Kidney tubule cell (primary cell): ENCODE measurements at places on chromosomes 3 and 15.
A peak's percentile ranks its signal among the peaks of the same experiment; 100 is the strongest.

DNA sequence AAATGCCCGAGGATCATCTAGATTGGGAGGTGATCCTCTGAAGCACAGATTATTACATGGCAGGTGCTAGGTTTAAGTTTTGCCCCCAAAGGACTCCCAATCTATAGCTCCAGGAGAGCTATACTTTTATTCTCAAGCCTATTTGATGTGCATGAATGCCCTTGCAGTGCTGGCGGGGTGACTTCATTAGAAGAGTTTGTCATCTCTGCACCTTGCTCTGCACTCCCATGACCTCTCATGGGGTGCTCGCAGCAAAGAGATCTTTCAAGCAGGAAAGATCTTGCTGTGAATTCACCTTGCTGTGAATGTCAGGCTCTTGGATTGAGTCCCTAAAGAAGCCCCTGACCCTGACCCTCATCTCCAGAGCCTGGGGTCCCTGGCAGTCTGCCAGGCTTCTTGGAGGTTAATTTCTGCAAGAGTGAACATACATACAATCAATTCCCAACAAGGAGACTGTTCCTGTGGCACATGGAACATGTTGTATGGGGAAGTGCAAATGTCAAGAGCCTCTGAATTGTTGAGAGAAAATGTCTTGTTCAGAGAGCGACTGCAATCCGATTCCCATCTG, 45.9 kb downstream of the FAM43A start:
- peak; percentile 44 for DNase-seq

GRCh38 chr3:141442914-141443313, 43.9 kb upstream of the RASA2 start:
- DNase-seq = no peak

DNA sequence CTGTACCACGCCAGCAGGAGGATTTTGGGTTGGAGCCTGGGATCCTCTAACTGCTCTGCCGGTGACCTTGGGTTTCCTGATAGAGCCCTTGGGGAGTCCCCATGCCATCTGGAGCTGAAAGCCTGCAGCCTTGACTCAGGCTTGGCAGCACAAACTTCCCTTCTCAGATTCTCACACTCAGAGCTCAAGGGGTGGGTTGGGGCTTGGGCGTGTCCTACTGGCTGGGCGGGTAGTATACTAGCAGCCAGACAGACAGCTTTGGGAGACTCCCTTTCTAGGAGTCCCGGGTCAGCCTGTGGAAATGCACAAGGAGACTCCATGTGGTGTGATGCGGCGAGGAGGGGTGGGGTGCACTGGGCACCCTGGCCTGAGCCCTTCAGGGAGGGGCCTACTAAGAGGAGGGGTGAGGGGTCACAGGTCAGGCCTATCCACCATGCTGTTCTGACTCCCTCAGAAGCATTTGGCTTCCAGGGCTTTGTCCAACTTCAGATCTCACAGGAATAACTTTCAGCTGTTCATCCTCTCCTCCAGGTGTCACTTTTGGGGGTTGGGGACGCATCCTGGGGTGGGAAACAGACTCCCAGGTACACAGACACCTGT, 21.6 kb upstream of the PLXNA1 start:
- no peak for DNase-seq

DNA sequence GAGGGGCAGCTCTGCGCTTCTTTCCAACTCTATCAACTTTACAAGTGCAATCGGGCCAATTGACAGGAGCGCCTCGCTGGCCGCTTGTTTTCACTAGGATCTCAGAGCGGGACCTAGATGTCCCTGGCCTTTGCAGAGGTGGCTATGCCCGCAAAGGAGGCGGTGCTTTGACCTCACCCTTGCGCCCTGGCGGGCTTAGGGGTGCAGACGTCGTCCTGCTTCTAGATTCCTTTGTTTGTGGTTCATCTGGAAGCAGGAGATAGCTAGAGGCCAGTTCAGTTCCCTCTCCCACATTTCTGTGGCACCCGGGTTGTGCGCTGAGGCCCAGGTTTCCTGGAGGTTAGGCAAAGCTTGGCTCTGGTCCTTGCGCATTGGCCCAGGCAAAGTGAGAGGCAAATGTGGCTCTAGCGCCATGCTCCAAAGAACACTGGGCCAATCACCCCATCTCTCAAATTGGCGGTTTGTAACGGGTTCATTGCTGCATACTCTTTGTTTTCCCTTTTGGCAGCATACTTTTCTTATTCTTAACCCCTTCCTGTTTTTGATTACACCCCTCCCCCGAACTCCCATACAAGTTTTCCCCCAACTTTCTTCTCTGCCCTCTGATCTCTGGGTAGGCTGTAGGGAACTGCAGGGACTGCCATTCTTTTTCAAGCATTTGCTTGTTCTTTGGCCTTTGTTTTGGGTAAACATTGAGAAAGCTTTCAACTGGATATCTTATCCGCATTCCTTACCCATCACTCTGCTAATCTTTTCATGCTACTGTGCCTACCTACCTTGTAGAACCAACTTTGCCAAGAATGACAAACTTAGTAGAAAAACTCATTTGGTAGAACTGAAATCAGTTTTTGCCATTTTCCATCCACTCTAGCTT, 1.4 kb downstream of the PPM1L start:
- peak; percentile 1 for DNase-seq

- DNase-seq = no peak
Observed at GRCh38 chr15:60035344-60035743, 31.2 kb downstream of the FOXB1 start.

GRCh38 chr15:89171136-89172072, 50.0 kb downstream of the RLBP1 start:
- DNase-seq = peak; percentile 60

GRCh38 chr3:45607790-45608189, 13.2 kb downstream of the LIMD1 start:
- peak; percentile 20 for DNase-seq

- no peak for DNase-seq
Observed at GRCh38 chr3:73966733-73967132, 342.0 kb upstream of the PDZRN3 start.

DNA sequence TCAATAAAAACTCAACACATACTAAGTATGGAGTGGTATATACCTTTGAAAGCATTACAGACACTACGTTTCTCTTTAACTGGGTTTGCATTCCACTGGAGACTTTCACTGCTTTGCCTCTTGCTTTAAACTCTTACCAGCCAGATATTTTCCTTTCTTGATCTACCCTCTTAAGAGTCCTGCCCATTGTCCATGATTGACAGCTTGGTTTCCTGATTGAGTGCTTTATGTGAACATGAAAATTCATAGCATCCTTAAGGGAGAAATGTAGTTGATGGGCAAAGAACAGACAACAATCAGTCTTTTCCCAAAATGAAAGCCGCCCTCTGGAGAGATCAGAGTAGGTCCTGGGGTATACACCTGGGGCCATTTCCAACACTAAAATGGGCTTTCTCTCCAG, 78.6 kb downstream of the PTPRG start:
- no peak for DNase-seq

GRCh38 chr3:52527732-52528585, 5.7 kb downstream of the NT5DC2 start:
- DNase-seq = no peak

GRCh38 chr3:122123850-122124249, 59.6 kb upstream of the CASR start:
- peak; percentile 82 for DNase-seq

GRCh38 chr15:71291723-71292122, 176.5 kb downstream of the THSD4 start:
- no peak for DNase-seq

DNA sequence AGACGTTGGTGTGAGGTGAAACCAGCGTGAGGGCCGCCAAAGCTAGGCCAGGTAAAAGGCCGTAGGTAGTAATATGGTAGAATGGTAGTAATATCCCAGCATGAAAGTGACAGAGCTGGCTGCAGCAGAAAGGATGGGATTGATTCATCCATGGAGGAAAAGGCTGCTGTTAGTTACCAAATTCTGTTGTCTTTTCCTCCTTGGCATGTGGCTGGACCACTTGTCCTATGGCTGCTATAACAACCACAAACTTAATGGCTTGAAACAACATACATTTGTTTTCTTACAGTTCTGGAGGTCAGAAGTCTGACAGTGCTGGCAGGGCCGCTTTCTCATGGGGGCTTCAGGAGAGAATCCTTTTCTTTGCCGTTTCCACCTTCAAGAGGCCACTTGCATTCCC, 47.8 kb upstream of the CHST2 start:
- DNase-seq = no peak

DNA sequence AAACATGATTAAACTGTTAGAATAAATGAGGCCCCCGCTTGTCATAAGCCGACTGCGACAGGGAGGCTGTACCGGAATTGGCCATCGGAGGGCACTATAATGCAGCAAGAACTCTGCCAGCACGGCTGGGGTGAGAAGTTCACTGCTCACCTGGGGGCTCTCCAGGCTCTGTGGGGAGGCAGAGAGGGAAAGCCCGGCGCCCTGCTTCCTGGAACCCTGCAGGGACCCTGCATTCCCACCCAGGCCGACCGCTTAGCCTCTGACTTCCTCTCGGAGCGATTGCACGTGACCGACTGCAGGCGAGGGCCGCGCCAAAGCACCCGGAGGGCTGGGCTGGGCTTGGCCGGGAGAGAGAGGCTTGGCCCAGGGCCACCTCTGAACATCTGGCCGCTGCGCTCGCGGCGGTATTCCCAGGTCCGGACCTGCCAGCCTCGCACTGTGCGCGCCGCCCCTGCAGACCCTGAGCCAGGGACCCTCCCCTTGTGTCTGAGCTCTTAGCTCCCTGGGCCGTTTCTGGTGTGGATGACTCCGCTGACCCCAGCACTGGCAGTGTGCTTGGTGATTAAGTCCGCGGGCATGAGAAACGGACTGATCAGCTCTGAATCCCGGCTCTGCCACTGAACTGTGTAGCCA, 26.2 kb downstream of the DRD3 start:
- peak; percentile 87 for DNase-seq

- no peak for DNase-seq
Observed at GRCh38 chr3:171915275-171915674, 72.1 kb downstream of the TMEM212 start.

DNA sequence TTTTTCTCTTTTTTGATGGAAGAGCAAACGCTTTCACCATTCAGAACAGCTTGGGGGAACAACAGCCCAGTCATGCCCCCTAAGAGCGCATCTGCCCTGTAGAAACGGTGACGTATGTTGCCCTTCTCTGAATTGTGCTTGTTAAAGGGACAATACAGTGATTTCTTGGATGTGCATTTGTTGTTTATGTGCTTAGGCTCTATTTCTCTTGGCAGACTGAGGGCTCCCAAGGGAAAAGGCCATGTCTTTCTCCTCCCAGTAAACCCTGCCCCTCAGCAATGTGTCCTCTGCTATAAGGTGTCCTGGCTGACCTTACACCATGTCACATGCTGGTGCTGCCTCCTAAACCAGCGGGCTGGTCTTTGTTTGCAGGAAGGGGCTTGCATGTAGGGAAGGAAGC, 346.1 kb downstream of the EPHB1 start:
- no peak for DNase-seq

DNA sequence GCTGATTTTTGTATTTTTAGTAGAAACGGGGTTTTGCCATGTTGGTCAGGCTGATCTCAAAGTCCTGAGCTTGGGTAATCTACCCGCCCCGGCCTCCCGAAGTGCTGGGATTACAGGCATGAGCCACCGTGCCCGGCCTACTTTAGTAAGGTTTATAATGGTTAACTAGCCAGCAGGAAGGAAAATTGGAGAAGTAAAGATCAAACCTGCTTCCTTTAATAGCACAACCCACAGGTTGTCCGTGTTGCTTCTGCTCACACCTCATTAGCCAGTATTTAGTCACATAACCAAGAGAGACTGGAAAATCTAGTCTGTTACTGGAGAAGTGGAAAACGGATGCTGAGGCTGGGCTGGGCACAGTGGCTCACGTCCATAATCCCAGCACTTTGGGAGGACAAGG, 51.9 kb upstream of the TBL1XR1 start:
- DNase-seq = peak; percentile 87

- no peak for DNase-seq
Observed at GRCh38 chr3:179156775-179157174, 8.6 kb downstream of the PIK3CA start.
